ENCODE measurements at places on chromosomes 12 and 14. TPM values are rescaled to one million over a fixed set of nuclear protein-coding genes. Genes with fewer than 3 reads are reported as not detected.
A peak's percentile ranks its signal among the peaks of the same experiment; 100 is the strongest.

Gene RASSF9
- total RNA-seq = 0.89 TPM

Gene RNASE7
- not detected for total RNA-seq

Gene CCDC177
- total RNA-seq = not detected

Gene TC2N
- total RNA-seq = under 0.01 TPM

Gene OASL
- 0.54 TPM for total RNA-seq

Gene LRRK2
- total RNA-seq = 7.0 TPM

Gene CLEC6A
- not detected for total RNA-seq

- no peak for DNase-seq
These were observed 145.4 kb downstream of the RPAP3 start for GRCh38 chr12:47560415-47560814.

DNA sequence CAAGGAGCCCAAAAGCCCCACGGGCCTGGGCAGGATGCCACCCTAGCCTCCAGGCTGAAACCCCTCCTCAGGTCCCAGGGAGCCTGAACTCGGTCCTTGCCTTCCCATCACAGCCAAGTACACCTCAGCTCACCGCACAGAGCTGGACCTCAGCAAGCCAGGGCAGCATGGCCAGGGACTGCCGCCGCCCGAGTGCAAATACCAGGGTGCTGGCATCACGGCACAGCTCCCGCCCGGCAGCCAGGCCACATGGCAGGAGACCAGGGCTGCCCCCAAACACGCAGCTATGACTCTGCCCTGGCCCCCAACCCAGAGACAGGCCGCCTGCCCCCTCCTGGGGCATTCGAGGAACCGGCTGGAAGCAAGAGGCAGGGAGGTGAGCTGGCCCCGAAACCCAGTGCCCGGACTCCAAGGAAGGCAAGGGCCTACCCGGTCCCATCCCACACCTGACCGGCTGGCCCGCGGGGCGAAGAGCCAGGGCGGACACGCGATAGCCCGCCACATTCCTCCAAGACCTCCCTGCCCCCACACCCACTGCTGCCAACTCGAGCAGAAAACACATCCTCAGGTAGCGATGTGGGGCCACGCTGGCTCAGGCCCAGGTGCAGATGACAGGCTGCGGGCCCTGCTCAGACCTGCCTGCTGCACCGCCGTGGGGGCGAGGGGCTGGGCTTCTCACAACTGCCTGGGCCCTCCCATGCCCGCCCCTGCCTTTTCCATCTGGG lies 2.7 kb downstream of the JAG2 start:
- no peak for DNase-seq

DNA sequence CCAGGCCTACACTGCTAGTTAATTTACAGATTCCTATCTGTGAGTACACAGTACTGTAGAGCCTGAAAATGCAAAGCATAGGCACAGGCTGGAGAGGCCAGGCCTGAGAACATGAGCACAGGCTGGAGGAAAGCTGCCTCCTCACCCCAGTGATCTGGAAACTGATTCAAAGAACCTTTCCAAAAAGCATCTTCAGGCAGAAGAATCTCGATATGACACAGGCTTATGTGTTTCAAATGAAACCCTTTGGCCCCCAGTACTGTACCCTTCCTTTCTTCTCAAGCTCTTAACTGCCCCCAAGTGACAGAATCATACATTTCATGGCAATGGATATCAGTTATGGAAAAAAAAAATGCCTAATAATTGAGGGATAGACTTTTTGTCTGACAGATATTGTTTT lies 122.0 kb downstream of the KCNC2 start:
- no peak for DNase-seq

GRCh38 chr14:90837355-90837754 lies 21.1 kb upstream of the TTC7B start:
- DNase-seq = peak; percentile 54

- no peak for DNase-seq
These were observed 16.0 kb downstream of the NELL2 start for GRCh38 chr12:44859998-44860689.

DNA sequence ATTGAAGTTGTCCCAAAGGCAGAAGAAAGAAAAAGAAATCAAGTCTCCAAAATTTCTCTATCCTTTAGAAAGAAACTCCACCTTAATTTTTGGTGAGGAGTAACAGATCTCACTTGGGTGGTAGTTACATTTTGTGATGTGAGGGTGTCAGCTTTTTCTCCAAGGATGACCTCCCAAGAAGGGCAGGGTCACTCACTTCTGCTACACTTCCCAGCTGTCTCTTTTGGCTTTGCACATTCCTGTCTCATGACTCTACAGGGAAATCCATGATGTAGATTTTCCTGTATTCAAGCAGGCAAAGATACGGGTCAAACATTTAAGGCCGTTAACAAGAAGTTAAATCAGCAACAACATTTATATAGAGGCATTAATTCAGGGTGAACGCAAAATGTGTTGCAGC lies 1016.4 kb downstream of the NRXN3 start:
- DNase-seq = no peak

- no peak for DNase-seq
These were observed 4.0 kb upstream of the LIMA1 start for GRCh38 chr12:50287271-50287670.

GRCh38 chr12:21526053-21526452 lies at the start of gene SPX:
Gene SPX (plus strand): TSS chr12:21526296. CDS start chr12:21526473, 177 bp downstream.
- DNase-seq = peak; percentile 27

DNA sequence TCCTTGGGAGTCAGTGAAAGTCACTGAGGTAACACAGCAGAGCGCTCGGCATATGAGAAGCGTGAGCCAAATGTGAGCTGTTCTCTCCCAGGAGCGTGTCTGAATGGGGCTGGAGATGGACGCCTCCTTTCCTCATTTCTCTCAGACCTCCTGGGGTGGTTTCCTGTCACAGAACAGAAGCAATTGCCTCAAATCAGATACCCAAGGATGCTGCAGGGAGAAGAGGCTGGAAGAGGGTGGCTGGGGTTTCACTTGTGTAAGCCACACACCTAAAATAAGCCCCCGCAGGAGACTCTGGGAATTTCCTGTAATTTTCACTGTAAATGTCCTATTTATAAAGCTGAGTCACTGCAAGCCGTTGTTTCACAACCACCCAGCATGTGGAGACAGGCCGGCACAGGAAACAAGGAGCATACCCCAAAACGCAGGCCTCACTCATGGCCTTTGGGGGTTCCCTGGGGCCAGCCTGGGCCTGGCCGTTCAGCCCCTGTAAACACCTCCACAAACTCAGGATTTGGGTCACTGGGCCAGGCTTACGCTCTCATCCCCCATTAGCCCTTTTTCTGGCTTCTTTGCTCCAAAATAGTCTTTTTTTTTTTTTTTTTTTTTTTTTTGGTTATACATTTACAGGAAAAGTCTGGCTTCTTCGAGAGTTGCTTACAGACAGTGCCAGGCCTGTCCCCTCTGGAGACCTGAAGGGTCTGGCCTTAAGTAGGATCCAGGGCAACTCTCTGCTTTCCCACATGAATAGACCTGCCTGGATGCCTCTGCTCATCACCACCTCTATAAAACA lies 55.3 kb downstream of the VCPKMT start:
- peak; percentile 94 for DNase-seq

DNA sequence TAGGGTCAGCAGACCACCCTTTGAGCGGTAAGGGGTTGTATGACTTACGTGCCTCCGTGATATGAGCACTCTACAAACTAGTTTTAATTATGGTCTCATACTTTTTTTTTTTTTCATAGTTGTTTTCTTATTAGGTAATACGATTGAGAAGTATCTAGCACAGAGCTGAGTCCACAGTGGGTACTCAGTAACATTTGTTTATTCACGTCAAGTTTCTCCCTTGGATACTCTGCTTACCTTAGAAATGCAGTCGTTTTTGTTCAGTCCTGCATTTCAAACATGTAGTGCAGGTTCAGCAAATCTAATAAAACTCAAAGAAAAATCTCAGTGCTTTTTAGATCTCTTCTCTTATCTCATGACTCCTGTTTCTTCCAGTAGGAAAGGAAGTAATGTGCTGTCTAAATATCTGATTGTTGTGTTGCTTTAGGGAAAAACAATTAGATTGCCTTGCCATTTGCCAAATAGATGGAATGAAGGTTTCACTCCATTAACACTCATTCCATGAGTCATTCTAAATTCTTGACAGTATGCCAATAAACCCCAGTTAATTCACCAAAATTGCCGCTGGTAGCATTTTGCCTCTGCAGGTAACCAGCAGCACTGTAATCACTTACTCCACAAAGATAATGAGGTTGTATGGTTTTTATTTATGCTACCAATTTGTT lies 118.9 kb downstream of the PTCSC3 start:
- DNase-seq = no peak

All from GM23248 (cell line).